ENCODE measurements at places on chromosomes 13 and 19. TPM values are rescaled to one million over a fixed set of nuclear protein-coding genes. Genes with fewer than 3 reads are reported as not detected.

GRCh38 chr19:15113245-15114152 lies 6.3 kb downstream of the SYDE1 start:
- H3K36me3 ChIP-seq, result peaks cover 11% of the 10 kb centered on the region
- no peaks in the 10 kb centered on the region for H3K4me1 ChIP-seq
- DNase-seq, result no peak
- H3K4me3 ChIP-seq, result no peak overlapping the region
- H3K27me3 ChIP-seq, result peaks cover 2% of the 10 kb centered on the region
- H3K27ac ChIP-seq, result no peak overlapping the region

- H3K36me3 ChIP-seq, result no peaks in the 10 kb centered on the region
- H3K4me1 ChIP-seq, result peaks cover 33% of the 10 kb centered on the region
- peak; percentile 84 for DNase-seq
- no peak overlapping the region for H3K4me3 ChIP-seq
- H3K27ac ChIP-seq, result peak overlapping the region; percentile 44
These were observed 6.7 kb upstream of the ERFL start for GRCh38 chr19:41934849-41935374.

DNA sequence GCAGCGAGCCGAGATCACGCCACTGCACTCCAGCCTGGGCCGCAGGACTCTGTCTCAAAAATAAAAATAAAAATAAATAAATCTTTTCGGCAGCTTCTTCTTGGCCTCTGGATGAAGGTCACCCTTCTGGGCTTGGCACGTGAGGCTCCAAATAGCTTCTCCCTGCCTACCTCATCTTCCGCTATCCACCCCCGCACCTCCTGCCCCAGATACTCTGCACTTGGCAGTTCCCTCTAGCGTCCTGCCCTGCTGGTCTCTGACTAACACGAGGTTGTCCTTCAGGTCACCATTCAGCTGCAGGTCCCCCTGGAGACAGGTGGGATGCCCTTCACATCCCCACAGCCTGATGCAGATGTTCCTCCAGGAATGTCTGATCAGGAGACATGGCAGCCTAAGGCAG lies 8.5 kb upstream of the CCL25 start:
- no peaks in the 10 kb centered on the region for H3K36me3 ChIP-seq
- H3K4me1 ChIP-seq, result peaks cover 6% of the 10 kb centered on the region
- no peak overlapping the region for H3K4me3 ChIP-seq
- peaks cover 12% of the 10 kb centered on the region for H3K27me3 ChIP-seq
- DNase-seq, result no peak

The GAPDHS gene
- total RNA-seq, result not detected

GRCh38 chr13:111322916-111323331 lies 2.5 kb downstream of the TEX29 start:
- H3K4me3 ChIP-seq, result no peak overlapping the region
- H3K36me3 ChIP-seq, result no peaks in the 10 kb centered on the region
- H3K27me3 ChIP-seq, result no peaks in the 10 kb centered on the region
- DNase-seq, result no peak
